CD4-positive, alpha-beta T cell treated with Interleukin-6 at 100 ng/mL for 8 hours (primary cell): ENCODE measurements at places on chromosomes 6 and 20.

- DNase-seq: no peak
These were observed 11.3 kb upstream of the RBCK1 start for GRCh38 chr20:396619-397431.

- no peak for DNase-seq
These were observed 301.4 kb upstream of the SUPT3H start for GRCh38 chr6:45679163-45679562.

DNA sequence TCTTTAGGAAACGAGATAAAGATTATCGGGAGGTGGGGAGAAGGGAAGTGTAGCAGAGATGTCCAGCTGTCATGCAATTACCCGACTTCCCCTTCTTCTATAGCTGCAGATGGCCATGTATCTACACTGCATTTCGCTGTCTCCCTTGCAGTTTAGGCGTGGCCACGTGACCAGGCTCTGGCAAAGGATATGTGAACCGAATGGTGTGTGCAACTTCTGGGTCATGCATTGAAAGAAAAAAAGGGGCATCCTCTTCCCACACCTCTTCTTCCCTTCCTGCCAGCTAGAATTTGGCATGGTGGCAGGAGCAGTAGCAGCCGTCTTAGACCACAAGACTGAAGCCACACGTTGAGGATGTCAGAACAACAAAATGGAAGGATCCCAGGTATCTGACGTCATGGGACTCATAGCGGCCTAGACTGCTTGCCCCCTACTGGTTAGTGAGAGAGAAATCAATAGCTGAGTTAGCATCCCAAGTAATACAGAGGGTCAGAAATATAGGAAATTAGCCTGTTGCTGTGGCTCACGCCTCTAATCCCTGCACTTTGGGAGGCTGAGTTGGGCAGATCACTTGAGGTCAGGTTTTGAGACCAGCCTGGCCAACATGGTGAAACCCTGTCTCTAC lies 32.8 kb downstream of the TCF15 start:
- DNase-seq: no peak

DNA sequence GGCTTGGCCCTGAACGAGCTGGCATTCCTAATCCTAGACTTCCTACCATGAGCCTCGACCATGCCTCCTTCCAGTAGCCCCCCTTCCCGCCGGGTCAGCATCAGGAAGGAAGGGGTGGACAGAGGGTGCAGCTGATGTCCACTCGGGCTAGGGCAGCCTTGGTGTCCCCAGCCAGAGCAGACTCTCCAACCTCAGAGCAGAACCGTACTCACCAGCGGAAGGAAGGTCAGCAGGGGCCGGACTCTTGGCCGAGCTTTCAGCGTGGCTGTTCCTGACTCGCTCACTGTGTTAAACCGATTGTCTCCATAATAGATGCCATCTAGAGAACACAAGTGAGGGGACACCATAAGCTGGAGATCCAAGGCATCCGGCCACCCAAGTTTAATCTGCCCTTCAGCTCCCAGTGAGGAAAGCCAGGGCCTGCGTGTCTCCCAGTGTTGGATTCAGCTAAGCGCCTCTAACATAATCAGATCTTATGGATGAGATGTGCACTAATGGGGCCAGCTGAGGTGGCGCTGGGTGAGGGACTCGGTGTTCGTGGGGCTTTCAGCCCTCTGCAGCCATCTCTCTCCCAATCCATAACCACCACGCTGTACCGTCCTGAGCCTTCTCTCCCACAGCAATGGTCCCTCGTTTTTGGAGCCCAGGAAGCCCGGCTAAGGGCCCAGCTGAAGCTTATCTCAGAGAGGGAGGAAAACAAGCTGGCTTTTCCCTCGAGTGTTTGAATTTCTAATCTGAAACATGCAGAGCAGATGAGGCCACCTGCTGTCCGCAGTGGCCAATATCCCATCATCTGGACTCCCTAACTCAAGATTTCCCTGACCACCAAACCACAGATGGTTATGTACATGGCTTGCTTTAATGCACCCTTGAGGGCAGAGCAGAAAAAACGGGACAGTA lies 13.7 kb downstream of the C6orf132 start:
- no peak for DNase-seq

GRCh38 chr6:137371634-137372016 lies 122.6 kb downstream of the OLIG3 start:
- no peak for DNase-seq

GRCh38 chr6:41561416-41561815 lies 15.2 kb downstream of the FOXP4 start:
- DNase-seq: no peak

- peak; percentile 81 for DNase-seq
These were observed 13.7 kb downstream of the KLHL31 start for GRCh38 chr6:53651764-53652401.

DNA sequence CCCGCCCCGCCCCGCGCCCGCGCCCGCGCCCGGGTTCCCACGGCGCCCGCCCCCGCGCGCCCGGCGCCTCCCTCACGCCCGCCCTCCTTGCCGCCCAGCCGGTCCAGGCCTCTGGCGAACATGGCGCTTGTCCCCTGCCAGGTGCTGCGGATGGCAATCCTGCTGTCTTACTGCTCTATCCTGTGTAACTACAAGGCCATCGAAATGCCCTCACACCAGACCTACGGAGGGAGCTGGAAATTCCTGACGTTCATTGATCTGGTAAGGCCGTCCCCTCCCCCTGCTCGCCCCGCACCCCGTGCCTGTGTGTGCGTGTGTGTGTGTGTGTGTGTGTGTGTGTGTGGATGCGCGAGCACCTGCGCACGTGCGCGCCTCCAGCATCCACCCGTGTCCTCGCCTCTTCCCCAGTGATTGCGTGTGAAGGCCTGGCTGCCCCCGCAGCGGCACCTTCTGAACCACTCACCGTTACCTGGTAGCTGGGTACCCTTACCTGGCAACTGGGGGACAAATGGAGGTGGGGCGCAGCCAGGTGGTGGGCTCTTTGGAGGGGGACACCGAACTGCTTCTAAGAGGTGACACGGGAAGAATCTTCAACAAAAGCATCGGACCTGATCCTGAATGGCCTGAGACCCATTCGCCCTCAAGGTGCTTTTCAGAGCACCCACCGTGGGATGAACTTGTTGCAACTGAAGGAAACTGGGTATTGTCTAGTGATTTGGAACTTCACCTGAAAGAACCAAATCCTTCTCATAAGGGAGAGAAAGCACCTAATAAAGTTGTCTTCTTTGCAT lies at the start of gene AIG1:
Gene AIG1 (plus strand): TSS at position 84 of the 791 bp plus-strand sequence. CDS start 37 bp downstream, at position 121.
- DNase-seq: peak; percentile 53

DNA sequence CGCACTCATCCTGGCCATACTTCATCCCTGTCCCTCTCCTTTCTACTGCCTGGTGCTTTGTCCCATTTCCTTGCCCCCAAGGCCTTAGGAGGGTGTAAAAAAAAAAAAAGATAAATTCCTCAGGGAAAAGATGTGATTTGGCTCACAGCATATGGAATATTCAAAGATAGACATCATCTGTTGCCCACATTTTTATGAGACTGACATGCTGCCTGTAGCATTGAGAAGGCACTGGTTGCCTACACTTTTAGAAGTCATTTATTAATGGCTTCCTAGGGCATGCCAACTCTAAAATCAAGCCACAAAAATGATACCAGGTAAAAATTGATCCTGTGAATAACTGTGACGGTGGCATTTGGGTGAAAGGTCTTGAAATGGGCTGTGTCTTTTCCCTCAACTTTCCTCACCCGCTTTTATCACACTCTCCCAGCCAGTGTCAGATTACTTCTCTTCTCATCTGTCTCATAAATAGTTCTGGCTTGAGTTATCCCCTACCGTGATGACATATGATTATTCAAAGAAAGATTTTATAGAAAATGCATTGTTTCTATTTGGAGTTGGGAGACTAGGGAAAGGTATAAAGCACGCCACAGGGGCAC lies 139.4 kb downstream of the CARMIL1 start:
- DNase-seq: no peak

DNA sequence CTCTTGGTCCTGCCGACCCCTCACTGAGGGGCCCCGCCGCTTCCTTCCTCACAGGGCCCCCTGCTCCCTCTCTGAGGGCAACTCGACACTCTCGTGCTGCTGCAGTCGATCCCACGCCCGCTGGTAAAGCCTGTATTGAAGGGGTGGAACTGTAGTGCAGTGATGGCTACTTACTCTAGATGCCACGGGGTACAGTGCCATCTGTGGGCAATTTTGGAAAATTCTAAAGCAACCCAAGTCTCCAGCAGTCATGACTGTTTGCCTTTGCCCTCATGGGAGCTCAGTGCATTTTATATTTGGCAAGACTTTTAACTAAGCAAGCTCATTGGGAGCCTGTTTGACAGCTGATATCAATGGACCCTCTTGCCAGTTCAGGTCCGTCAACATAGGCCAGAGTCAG lies 6.5 kb upstream of the C6orf136 start:
- no peak for DNase-seq

- DNase-seq: no peak
These were observed 90.9 kb downstream of the PRND start for GRCh38 chr20:4812641-4813075.

DNA sequence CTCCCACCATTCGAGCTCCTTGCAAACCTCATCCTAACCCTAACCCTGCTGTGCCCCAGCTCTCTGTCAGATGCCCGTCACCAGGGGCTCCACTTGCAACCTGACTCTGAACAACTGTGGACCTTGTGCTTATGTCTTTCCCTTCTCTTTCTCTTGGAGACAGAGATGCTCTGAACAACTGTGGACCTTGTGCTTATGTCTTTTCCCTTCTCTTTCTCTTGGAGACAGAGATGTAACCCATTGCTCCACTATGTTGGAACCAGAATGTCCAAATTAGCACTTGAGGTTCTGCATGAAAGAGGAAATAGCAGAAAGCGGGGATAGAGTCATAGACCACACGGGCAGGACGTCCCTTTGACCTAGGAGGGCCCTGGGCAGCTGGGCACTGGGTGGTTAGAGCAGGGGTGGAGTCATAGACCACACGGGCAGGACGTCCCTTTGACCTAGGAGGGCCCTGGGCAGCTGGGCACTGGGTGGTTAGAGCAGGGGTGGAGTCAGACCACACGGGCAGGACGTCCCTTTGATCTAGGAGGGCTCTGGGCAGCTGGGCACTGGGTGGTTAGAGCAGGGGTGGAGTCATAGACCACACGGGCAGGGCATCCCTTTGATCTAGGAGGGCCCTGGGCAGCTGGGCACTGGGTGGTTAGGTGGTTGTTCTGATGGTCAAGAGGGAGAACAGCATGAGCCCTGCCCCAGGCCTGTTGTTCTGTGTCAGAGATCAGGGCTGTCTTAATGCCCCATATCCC lies 22.2 kb downstream of the PCMTD2 start:
- no peak for DNase-seq

- no peak for DNase-seq
These were observed 33.9 kb upstream of the KIF13A start for GRCh38 chr6:18021166-18021850.

GRCh38 chr6:4401408-4402368 lies 266.3 kb upstream of the ECI2 start:
- DNase-seq: no peak

DNA sequence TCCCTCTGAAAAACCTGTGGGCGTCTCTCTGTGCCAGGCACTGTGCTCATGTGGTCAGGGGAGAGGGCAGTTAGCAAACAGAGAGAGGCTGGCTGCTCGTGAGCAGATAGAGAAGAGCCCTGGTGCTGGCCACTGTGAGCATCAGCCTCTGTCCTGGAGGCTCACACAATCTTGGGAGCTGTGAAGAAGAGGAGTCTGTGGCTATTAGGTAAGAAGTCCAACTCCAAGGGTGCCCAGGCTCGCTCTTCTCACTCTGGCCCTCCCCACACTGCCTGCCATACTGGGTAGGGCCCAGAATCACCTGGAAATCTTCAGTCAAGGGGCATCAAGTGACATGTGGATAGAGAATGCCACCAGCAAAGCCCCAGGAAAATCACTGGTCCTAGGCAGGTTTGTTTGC lies 14.1 kb downstream of the SCML4 start:
- no peak for DNase-seq

DNA sequence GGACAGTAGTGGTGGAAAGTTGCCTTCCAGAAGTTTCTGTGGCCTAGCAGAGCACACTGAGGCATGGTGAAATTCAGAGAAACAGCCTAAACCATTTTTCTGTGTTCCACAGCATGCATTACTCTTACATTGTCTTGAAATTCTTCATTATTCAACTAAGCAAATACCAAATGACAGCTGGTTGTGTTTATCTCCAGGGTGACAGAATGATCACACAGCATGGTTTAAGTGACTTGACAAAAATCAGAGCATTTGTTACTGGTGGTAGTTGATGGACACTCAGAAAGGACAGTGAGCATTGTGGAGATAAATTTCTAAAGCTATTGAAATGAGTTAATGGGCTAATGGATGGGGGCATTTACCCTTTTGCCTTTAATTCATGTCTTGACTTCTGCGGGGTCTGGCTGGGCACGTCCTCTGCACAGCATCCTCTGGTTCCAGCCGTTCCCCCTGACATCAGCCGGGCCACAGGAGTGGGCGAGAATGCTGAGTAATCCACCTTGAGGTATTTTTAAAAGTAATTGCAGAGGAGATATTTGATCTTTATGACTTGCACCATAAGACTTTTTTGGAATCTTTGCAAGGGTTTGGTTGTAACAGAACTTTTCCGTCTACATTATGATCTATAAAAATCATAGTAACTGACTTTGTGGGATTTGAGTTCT lies 78.9 kb upstream of the SCP2D1 start:
- DNase-seq: no peak

DNA sequence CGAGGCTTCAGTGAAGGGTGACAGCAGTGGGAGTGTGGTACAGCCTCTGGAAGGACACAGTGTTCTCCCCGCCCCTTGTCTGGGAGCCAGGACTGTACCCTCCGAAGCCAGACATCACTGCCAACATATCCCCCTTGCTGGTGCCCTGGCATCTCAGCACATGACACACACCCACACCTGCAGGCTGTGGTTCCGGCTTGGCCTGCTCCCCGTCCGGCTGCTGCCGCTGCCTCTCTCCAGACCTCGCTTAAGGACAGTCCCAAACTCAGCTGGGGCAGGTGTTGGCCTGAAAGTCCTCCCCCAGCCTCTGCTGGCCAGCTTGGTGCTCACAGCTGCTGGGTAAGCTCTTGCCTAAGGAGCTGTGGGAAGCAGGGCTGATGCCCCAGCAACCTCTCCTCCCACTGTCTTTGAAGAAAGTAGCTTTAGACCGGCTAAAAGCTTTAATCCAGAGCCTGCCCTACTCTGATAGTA lies 7.0 kb downstream of the EMILIN3 start:
- no peak for DNase-seq

DNA sequence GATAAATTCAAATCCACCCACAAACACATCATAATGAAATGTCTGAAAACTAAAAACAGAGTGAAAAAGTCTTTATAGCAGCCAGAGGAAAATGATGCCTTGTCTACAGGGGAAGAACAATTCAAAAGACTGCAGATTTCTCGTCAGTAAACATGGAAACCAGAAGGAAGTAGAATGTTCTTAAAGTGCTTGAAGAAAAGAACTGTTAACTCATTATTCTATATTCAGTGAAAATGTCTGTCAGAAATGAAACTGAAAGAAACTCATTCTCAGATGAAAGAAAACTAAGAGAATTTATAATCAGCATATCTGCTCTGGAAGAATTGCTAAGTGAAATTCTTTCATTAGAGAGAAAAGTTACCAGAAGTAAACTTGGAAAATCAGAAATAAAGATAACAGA lies 416.1 kb downstream of the TBC1D32 start:
- no peak for DNase-seq

DNA sequence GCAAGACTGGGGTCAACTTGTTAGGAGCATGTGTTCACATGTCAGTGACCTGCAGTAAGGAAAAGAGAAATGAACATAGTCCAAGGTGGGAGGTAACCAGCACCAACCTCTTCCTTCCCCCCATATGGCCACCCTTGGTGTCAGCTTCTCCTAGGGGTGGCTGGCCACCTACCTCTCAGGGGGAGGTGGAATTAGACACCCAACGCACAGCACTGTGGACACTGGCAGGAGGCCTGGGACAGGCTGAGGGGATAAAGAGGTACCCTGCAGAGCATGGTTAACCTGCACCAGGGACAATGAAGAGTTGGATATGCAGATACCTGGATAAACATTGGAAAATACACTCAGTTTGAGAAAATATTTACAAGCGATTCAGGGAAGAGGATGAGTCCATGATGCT lies 84.5 kb downstream of the IYD start:
- no peak for DNase-seq
